Karpas-422 (cell line): ENCODE measurements at places on chromosomes 4 and X. TPM values are rescaled to one million over a fixed set of nuclear protein-coding genes. Genes with fewer than 3 reads are reported as not detected.

GRCh38 chrX:18461431-18461830 lies 36.0 kb downstream of the CDKL5 start:
- H3K27ac ChIP-seq, result no peak overlapping the region
- H3K36me3 ChIP-seq, result no peaks in the 10 kb centered on the region
- H3K27me3 ChIP-seq, result no peaks in the 10 kb centered on the region
- DNase-seq, result no peak
- no peaks in the 10 kb centered on the region for H3K4me1 ChIP-seq

DNA sequence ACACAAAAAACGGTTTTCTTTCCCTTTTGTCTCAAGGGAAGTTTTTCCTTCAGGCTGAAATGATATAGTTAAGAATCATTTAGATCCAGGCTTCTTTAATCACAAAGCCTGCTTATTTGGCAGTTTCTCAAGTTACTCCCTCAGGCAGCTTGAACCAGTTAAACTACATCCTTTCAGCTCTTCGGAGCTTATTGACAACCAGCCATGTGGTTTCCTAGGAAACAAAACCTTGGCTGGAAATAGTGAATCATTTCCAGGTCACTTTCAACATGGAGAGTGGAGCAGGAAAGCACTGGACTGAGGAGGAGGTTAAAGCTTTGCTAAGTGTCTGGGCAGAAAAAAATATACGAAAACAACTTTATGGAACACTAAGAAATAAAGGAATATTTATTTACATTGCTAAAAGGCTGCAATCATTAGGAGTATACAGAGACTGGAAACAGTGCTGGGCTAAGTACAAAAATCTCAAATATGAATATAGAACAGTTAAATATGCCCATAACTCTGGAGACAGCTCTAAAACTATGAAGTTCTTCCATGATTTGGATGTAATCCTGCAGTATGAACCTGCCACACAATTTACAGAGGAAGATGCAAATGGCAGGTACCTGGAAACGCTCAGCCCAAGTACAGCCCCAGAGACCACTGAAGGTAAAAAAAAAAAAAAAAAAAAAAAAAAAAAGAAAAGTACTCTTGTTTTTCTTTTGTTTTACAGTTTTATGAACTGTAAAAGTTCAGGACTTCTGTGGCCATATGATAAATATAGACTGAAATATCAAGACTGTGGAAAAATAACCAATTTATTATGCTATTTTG lies 23.2 kb upstream of the AASDH start:
- no peaks in the 10 kb centered on the region for H3K27me3 ChIP-seq
- H3K4me3 ChIP-seq, result no peak overlapping the region
- no peak overlapping the region for H3K27ac ChIP-seq
- DNase-seq, result no peak
- peaks cover 10% of the 10 kb centered on the region for H3K4me1 ChIP-seq
- peaks cover 12% of the 10 kb centered on the region; the same call in 1 of the 2 replicates for H3K36me3 ChIP-seq

- H3K4me1 ChIP-seq, result no peaks in the 10 kb centered on the region
- no peak overlapping the region for H3K4me3 ChIP-seq
- H3K27ac ChIP-seq, result no peak overlapping the region
- H3K36me3 ChIP-seq, result no peaks in the 10 kb centered on the region
- no peaks in the 10 kb centered on the region for H3K27me3 ChIP-seq
Observed at GRCh38 chr4:58477513-58477912, 1367.3 kb upstream of the IGFBP7 start.

PPP1R2C gene
- total RNA-seq, result not detected in 2 replicates
